ENCODE measurements at places on chromosomes 3 and 15.

GRCh38 chr3:156449710-156450574 lies 105.0 kb downstream of the SSR3 start:
- no peak for DNase-seq

GRCh38 chr3:150623945-150624344 lies 20.8 kb downstream of the SELENOT start:
- no peak for DNase-seq

GRCh38 chr3:188583341-188584161 lies 429.6 kb downstream of the LPP start:
- no peak for DNase-seq

DNA sequence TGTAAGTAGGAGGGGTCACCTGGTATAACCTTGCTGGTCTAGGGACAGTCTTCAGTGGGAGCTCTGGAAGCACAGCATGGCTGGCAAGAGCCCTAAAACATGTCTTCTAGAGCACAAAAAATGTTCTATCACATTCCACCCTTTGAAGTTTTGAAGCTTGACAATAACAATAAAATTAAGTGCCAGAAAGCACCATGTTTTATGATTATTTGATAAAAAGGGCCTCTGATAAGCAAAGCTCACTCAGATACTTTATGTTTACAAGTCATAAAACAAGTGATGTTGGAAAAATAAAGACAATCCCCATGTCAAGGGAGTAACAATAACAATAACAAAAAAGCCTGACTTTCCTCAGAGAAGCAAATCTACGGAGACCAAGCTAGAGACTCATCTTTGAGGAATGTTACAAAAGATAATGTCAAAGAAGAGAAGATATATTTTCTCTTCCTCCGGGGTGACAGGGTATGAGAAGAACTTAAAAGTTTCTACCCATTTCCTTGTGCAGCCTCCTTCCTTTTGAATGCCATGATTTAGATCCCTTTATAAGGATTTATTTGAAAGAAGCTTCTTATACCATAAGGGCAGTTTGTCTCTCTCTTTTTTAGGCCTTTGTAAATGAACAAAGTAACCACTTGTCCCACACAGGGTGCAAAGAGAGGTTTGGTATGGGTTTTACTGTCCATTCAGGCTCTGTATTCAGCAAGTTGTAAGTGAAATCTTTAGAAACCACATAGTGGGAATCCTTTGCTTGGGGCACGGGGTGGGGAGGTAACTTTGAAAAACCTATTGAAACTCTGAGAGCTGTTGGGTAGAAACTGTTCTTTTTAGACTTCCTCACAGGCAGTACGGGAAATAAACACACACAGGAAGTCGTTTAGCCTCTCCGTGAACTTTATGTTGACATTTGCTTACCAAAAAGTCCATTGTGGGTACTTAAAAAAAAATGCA lies 109.6 kb upstream of the RBMS3 start:
- DNase-seq: no peak

- no peak for DNase-seq
These were observed 16.7 kb upstream of the EHD4 start for GRCh38 chr15:41988896-41989572.

All from T follicular helper cell (primary cell).